ENCODE measurements at places on chromosomes 7 and 10. TPM values are rescaled to one million over a fixed set of nuclear protein-coding genes. Genes with fewer than 3 reads are reported as not detected.

IDI2 gene
- total RNA-seq: not detected

POM121C gene
- total RNA-seq: 12.6 TPM

FGFR2 gene
- total RNA-seq: not detected

HPSE2 gene
- total RNA-seq: not detected

SLC37A3 gene
- 62.3 TPM for total RNA-seq

ZNF727 gene
- not detected for total RNA-seq

KCND2 gene
- total RNA-seq: 11.3 TPM

ANXA8L1 gene
- total RNA-seq: not detected

DNA sequence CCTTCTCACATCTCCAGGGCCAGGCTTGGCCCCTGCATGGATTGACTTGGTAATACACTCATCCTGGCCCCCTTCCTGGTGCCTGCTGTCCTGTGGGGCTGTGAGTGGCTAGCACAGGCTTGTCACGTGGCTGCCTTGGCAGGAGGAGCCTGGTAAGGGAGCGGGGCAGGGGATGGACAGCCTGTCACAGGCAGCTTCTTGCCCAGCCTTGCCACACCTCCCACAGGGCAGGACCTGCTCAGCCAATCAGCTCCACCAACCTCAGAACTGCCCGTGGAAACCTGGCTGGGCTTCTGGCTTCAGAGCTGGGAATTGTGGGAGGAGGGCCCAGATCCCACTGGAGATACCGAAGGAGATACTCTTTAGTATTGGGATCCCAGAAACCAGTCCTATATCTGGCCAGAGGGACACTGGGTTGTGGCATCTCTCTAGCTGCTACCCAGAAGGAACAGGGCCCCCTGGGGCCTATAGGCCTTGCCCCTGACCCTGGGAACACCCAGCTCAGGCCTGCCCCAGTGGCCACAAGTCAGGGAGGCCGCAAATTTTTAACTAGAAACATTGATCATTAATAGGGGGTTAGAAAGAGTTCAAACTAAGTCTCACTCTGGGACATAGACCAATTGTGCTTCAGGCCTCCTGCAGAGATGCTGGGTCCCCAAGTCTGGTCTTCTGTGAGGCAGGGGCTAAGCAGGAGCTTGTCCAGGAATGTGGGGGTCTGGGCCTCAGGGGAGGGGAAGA is at the start of gene HOGA1:
Gene HOGA1 (plus strand): TSS at position 330 of the 738 bp plus-strand sequence. CDS start 315 bp downstream, at position 645.
- DNase-seq: peak; percentile 77

GRCh38 chr7:37645282-37646050 is 38.1 kb upstream of the GPR141 start:
- no peak for DNase-seq

DNA sequence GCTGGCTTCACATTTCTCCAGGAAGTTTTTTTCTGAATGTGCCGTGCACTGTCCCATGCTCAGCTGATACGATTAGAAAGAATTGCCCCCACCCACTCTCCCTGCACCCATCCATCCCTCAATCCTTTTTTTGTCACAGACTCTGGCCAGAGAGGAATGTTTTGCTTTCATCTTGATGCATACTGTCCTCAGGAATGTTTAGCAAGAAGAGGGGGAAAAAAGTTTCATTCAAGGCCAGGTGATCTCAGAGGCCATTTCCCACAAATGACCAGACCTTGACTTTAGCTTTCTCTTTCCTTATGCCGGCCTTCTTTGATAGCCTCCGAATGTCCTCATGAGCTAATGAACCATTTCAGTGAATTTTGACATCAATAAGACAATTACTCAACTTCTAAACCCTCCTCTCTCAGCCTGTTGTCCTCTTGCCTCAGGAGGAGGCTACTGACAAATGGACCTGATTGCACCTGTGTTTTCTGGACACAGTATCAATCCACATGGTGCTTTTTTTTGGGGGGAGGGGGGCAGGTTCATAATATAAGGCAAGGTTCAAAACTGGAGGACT is 105.0 kb upstream of the KLF6 start:
- DNase-seq: peak; percentile 77

DNA sequence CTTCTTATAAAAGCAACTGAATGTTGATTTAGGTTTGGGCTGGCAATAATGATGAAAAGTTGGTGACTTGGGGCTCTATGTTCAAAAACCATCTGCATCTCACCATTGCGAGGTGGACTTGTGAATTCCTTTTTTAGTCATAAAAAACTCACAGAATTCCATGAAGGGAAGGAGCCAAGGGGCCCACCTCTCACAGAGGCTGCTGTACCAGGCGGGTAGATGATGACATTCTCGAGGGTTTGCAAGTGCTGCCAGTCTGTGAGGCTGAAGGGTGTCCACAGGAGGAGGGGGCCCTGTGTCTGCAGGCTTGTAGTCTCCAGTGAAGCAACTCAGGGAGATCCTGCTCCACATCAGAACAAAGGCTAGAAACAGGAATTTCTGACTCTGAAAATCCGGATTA is 195.5 kb upstream of the ZNF32 start:
- no peak for DNase-seq

- no peak for DNase-seq
Observed at GRCh38 chr7:159113056-159113455, 31.6 kb downstream of the VIPR2 start.

- no peak for DNase-seq
Observed at GRCh38 chr7:137241655-137242360, 101.7 kb downstream of the PTN start.

GRCh38 chr7:99929730-99930053 is 272 bp upstream of the GJC3 start:
- DNase-seq: no peak

DNA sequence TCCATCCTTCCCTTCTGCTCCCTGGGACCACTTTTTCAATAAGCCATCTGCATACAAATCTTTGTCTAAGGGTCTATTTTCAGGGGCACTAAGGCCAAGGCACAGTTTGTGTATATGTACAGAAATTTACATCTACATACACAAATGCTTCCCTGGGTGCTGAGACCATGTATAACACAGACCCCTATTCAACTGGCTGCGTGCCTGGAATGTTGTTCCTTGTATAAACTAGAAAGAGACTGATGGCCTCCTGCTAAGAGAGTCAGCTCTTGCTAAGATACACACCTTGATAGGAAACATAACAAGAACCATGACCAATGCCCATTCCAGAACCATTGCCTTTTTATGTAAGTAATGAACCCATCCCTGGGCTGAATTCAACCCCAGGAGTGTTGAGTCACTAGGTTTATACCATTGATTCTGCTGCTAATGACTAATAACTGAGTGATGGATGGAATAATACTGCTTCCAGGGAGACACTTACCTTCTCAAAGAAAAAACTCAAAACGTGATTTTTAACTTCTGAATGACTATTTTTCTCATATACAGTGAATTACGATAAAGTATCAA is 290.7 kb downstream of the FGFR2 start:
- DNase-seq: no peak

- peak; percentile 55 for DNase-seq
Observed at GRCh38 chr10:88386204-88386788, 196.8 kb downstream of the RNLS start.

GRCh38 chr10:30413996-30414576 is 19.9 kb upstream of the MAP3K8 start:
- DNase-seq: peak; percentile 84

GRCh38 chr7:94436700-94437099 is 42.0 kb downstream of the COL1A2 start:
- DNase-seq: no peak

GRCh38 chr7:13411636-13412035 is 577.8 kb downstream of the ETV1 start:
- no peak for DNase-seq

GRCh38 chr7:98084631-98085030 is 22.0 kb upstream of the LMTK2 start:
- no peak for DNase-seq

DNA sequence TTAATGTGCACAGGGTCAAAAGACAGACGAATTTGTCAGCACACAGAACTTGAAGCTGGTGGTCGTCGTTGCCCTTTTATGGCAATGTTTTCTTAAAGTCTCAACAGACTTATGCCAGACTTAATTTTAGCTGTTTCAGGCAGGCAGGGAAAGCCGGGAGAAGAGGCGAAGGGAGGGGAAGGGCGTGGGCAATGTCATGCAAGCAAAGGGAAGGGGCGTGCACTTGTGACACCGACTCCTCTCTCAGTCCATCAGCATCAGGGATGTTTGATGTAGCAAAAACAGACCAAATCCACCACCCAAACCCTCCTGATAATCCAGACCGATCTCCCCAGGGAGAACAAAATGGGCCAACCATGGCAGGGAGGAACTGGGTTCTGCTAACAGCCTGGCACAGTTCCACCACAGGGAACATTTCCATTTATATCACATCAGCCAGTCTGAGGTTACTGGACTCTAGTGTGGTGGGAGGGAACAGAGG is 118.1 kb upstream of the RHEB start:
- DNase-seq: no peak

GRCh38 chr7:153193144-153193595 is 433.6 kb downstream of the ACTR3B start:
- DNase-seq: no peak

- DNase-seq: no peak
Observed at GRCh38 chr7:44750424-44750823, 1.8 kb downstream of the ZMIZ2 start.

DNA sequence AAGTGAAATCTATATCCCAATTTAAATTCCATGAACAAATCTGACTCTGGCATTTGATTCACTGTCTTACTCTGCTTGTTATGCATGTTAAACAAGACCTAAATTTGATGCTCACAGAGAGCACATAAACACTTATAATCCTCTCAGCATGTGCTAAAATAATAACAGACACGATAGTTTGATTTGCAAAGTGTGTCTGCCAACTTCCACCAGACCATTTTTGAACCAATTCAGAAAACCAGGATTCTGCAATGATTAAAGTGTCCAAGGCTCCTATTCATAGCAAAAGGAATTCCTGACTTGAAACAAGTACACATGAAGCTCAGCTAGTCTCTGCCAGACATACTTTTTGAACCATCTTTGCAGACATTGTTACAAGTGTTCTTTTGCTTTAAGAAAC is 11.2 kb downstream of the RBM20 start:
- no peak for DNase-seq

- no peak for DNase-seq
Observed at GRCh38 chr10:14507176-14507575, 176.5 kb upstream of the FRMD4A start.

- peak; percentile 29 for DNase-seq
Observed at GRCh38 chr10:47361293-47361692, 13.1 kb downstream of the RBP3 start.

- DNase-seq: peak; percentile 22
Observed at GRCh38 chr7:128408709-128409595, 830 bp downstream of the IMPDH1 start.

- DNase-seq: no peak
Observed at GRCh38 chr10:119518936-119519335, 23.6 kb downstream of the RGS10 start.

DNA sequence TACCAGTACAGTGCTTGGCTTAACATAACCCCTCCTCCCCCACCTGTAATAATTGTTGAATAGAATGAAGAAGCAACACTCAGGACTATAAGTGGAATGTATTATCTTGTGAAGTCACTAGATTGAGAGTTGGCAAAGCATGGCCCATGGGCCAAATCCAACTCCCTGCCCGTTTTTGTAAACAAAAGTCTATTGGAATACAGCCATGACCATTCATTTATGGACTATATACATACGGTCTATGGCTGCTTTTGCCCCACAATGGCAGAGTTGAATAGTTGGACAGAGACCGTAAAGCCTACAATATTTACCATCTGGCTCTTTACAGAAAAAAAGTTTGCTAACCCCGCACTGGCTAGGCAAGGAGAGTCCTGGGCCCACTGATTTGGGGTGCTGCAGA is 48.1 kb upstream of the CYCS start:
- DNase-seq: no peak

DNA sequence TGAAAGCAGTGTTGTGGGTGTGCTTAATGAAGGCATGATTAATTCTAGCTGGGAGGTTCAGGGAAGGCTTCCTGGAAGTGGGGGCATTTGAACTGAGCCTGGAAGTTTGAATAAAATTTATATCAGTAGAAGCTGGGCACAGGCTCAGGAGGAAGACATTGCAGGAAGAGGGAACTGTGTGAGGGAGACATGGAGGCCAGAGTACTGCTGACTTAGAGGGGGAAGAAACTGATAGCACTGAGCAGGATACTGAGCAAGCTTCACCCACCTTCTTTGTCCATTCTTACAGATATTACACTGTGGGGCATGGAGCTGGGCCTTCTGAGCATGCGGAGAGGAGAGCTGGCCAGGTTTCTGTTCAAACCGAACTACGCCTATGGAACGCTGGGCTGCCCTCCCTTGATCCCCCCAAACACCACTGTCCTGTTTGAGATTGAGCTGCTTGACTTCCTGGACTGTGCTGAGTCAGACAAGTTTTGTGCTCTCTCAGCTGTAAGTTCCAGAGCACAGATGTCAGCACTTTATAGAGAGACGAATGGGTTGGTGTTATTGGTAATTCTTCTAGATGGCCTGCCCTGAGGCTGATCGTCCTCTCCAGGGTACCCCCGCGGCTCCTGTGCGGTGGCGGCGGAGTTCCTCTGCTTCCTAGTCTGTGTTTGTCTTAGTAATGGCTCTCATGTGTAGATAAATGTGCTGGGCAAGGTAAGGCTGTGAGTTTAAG is 2.1 kb downstream of the FKBP6 start:
- peak; percentile 31 for DNase-seq
